ENCODE measurements at places on chromosomes 12 and 14. TPM values are rescaled to one million over a fixed set of nuclear protein-coding genes. Genes with fewer than 3 reads are reported as not detected.

Gene FAM90A1
- 0.29 TPM for polyA plus RNA-seq

Gene GZMH
- 1.7 TPM for polyA plus RNA-seq

Gene BEGAIN
- polyA plus RNA-seq, result 19.3 TPM

Gene CBX5
- polyA plus RNA-seq, result 44.7 TPM

Gene CCDC88C
- 40.2 TPM for polyA plus RNA-seq

Gene STXBP6
- 5.4 TPM for polyA plus RNA-seq

Gene SDR9C7
- polyA plus RNA-seq, result not detected

Gene STAC3
- polyA plus RNA-seq, result 1.9 TPM

Gene PTCSC3
- 2.2 TPM for polyA plus RNA-seq

Gene TMEM253
- 0.29 TPM for polyA plus RNA-seq

Gene EP400
- 25.1 TPM for polyA plus RNA-seq

Gene SLC7A8
- 7.0 TPM for polyA plus RNA-seq

Gene ENDOU
- 0.80 TPM for polyA plus RNA-seq

Gene SCYL2
- polyA plus RNA-seq, result 11.1 TPM

Gene FOXG1
- polyA plus RNA-seq, result 28.3 TPM

Gene SAMD15
- polyA plus RNA-seq, result 1.3 TPM

Gene FOXN4
- 9.0 TPM for polyA plus RNA-seq

Gene CLEC1A
- 1.5 TPM for polyA plus RNA-seq

Gene SLC25A47
- 0.27 TPM for polyA plus RNA-seq

Gene SLC6A12
- polyA plus RNA-seq, result 16.6 TPM

Gene P2RX2
- polyA plus RNA-seq, result not detected

Gene MRPS35
- polyA plus RNA-seq, result 25.0 TPM

Gene GLI1
- 0.36 TPM for polyA plus RNA-seq

Gene RASAL1
- 12.3 TPM for polyA plus RNA-seq

Gene TECPR2
- 14.8 TPM for polyA plus RNA-seq

Gene CLEC2A
- not detected for polyA plus RNA-seq

Gene KRT78
- not detected for polyA plus RNA-seq

Gene KRT71
- polyA plus RNA-seq, result not detected

Gene HELB
- polyA plus RNA-seq, result 0.15 TPM

Gene IGFBP6
- polyA plus RNA-seq, result 17.3 TPM

Gene PNMA1
- 135 TPM for polyA plus RNA-seq

Gene IPO8
- 22.2 TPM for polyA plus RNA-seq

Gene TAS2R19
- not detected for polyA plus RNA-seq

Gene DHRS2
- polyA plus RNA-seq, result 0.25 TPM

Gene ATL1
- 38.7 TPM for polyA plus RNA-seq

Gene PRIMA1
- polyA plus RNA-seq, result 8.8 TPM

Gene TAS2R42
- not detected for polyA plus RNA-seq

Gene CLEC2D
- 0.81 TPM for polyA plus RNA-seq

Gene LMNTD1
- polyA plus RNA-seq, result not detected

Gene RPGRIP1
- not detected for polyA plus RNA-seq

Gene CLEC4A
- not detected for polyA plus RNA-seq

Gene PLBD1
- polyA plus RNA-seq, result 0.98 TPM

Gene PPM1H
- polyA plus RNA-seq, result 31.5 TPM
